ENCODE measurements at places on chromosomes 3 and 15. TPM values are rescaled to one million over a fixed set of nuclear protein-coding genes. Genes with fewer than 3 reads are reported as not detected.

GRCh38 chr15:85289677-85290365 lies 90.6 kb upstream of the AKAP13 start:
- no peak for DNase-seq

DNA sequence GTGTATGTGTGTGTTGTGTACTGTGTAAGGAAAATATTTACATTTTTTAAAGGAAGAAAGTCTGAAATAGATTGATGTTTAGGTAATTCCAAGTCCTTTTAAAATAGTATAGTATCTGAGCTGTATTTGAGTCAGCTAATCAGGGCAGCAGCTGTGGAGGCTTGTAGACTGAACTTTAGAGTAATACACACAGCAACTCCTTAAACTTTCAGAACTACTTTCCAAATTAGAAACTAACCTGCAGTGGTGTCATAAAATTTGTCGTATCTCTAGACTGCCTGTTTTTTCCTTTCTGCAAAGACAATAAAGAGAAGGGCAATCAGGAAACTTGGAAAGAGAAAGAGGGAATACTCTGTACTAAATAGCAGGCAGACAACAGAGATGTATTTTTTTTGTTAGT lies 391.0 kb upstream of the AZI2 start:
- DNase-seq = no peak

DNA sequence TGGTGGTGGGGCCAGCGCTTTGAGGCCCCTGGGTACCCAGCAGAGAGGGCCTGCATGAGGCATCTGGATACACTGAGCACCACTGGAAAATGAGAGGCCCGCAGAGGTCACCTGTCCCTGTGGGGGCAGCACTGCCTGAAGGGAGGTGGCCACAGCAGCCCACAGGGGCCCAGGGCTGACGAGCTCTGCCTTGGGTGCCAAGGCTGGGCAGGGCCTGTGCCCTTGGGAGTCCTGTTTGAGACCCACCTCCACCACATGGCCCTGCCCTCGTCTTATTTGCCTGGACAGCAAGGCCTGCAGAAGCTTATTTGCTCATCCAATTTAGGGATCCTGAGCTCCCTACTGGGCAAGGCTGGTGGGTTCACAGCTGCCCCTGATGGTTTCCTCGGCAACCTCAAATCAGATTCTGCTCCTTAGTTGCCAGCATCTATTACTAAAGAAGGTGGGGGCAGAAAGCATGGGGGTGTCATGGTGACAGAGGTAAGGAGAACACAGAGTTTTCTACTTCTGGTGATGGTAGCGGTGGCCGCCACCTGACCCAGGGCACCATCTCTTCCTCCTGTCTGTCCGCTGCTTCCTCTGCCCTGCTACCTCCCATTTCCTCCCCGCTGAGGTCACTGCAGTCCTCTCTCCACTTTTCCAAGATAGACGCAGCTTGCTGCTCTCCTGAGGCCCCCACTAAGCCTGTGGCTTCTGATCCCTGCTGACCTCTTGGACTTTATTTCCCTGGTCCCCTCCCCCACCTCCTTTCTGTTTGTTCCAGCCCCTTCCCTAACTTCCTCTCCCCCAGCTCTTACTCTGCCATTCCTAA lies 62.9 kb downstream of the HMCES start:
- no peak for DNase-seq

GRCh38 chr3:129022114-129023007 lies 21.3 kb downstream of the EFCC1 start:
- DNase-seq = no peak

GRCh38 chr3:10596746-10597448 lies 91.5 kb upstream of the ATP2B2 start:
- no peak for DNase-seq

- no peak for DNase-seq
Measured at GRCh38 chr15:52673312-52673711, 5.9 kb downstream of the ATOSA start.

- no peak for DNase-seq
Measured at GRCh38 chr15:74994236-74994635, 1.1 kb upstream of the SCAMP5 start.

- peak; percentile 50 for DNase-seq
Measured at GRCh38 chr15:60585743-60586708, 107.1 kb upstream of the ICE2 start.

DNA sequence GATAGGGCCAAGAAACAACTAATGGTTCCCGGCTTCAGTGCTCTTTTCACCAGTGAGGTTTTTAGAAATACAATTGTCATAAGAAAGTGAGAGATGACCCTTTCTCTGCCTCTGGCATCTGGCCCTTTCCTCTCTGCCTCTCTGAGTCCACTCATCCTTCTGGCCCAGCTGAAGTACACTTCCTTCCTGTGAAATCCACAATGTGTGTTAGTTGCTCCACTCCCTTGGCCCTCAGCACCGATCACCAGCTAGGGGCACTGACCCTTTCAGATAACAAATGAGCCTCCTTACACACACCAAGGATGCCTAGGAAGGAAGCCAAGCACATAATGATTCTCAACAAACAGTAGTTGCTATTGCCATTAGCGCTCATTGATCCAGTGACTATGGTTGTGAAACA lies 2.9 kb upstream of the CAV3 start:
- DNase-seq = no peak

GRCh38 chr3:15982667-15983196 lies 185.0 kb upstream of the ANKRD28 start:
- DNase-seq = no peak

GRCh38 chr3:116399701-116400226 lies 45.5 kb downstream of the LSAMP start:
- DNase-seq = no peak

DNA sequence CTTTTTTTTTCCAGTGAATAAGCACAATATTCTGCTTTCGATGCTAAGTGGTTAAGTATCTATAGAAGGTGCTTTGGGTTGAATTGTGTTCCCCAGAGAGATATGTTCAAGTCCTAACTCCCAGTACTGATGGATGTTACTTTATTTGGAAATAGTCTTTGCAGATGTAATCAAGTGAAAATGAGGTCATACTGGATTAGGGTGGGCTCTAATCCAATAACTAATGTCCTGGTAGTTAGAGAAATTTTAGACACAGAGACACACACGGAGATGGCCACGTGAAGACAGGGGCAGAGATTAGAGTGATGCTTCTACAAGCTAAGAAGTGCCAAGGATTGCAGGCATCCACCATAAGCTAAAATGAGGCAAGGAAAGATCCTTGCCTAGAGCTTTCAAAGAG lies 662.3 kb downstream of the NAALADL2 start:
- no peak for DNase-seq

DNA sequence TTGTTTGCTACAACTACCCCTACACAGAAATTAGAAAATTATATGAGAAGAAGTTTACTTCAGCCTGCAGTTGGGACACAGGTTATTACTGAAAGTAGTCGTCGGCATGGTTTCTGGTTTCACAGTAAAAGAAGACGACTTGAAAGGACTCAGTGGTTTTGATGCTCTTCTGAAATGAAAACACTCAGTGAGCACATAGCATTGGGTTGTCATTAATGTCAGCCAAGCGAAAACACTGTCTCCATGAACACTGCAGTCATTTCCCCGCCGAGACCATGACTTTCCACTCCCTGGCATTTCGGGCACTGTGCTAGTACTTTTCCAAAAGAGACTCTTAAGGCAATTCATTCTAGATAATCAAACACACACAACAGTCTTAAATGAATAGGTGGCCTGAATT lies 69.2 kb upstream of the ICE2 start:
- peak; percentile 34 for DNase-seq

DNA sequence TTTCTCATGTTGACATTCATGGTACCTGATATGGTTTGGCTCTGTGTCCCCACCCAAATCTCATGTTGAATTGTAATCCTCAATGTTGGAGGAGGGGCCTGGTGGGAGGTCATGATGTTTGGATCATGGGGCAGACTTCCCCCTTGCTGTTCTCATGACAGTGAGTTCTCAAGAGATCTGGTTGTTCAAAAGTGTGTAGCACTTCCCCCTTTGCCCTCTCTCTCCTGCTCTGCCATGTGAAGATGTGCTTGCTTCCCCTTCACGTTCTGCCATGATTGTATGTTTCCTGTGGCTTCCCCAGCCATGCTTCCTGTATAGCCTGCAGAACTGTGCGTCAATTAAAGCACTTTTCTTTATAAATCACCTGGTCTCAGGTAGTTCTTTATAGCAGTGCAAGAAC lies 3.3 kb upstream of the UBL7 start:
- no peak for DNase-seq

GRCh38 chr15:94610485-94610884 lies 379.1 kb downstream of the MCTP2 start:
- no peak for DNase-seq

- no peak for DNase-seq
Measured at GRCh38 chr3:113105093-113105449, 106.3 kb upstream of the BOC start.

- DNase-seq = no peak
Measured at GRCh38 chr3:111943533-111943932, 35.3 kb upstream of the ABHD10 start.

GRCh38 chr15:81491414-81492096 lies 117.5 kb upstream of the TMC3 start:
- DNase-seq = no peak

DNA sequence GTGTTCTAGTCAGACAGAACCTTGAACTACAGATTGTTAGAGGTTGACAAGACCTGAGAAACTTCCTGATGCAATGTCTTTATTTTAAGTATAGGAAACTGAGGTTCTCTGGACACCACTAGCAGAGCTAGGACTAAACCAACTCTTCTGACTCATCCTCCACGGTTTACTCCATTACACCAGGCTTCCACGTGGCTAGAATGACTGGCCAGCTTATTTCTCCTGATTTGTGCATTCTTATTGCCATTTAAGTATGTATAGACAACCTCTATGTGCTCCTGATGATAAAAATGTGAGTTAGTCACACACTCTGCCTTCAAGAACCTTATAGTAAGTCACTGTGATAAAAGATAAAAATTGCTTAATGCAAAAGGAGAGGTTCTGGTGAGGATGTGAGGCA lies 182.7 kb downstream of the MEX3B start:
- no peak for DNase-seq

GRCh38 chr15:87680208-87680607 lies 576.3 kb downstream of the NTRK3 start:
- no peak for DNase-seq

DNA sequence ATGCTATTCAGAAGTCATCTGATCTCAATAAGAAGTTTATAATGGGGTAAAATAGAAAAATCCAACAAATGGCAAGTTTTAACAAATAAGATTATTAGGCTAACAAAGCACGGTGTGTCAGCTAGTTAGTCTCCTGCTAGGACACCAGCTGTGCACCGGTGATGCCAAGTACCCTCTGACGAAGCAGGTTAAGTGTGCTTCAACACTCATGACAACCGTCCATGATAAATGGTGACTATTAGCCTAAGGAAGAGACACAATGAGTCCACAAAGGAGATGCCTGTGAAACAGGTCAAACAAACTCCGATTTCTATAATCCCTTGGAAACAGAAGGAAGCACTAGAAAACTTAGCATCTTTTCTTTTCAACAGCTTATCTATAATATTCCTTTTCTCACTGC lies 36.5 kb downstream of the ATP13A3 start:
- no peak for DNase-seq

DNA sequence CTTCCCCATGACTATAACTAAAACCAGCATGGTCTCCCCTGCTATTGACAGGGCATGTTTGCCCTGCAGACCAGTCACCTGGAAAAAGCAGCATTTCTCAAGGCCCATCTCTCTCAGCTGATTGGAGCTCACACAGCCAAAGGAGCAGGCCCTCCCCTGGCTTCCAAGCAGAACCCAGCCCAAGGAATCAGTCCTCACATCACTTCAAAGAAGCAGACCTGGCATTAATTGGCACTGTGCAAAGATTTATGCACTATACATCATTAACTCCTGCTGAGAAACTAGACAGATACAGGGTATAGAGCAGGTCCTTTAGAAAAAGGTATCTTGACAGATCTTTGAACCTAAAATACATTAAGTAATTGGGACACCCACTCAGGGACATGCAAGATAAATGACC lies 323.8 kb upstream of the PPP2R3A start:
- DNase-seq = no peak

The B4GALT4 gene
- 20.3 TPM for total RNA-seq

The PRTG gene
- not detected for total RNA-seq

The POLR2M gene
- 69.4 TPM for total RNA-seq

The XIRP1 gene
- total RNA-seq = 13.1 TPM

The ARL6IP5 gene
- total RNA-seq = 58.5 TPM

The DLL4 gene
- 0.37 TPM for total RNA-seq

The SLC9A9 gene
- total RNA-seq = 0.87 TPM

The SENP8 gene
- total RNA-seq = 1.5 TPM

The EFHB gene
- not detected for total RNA-seq

The ATOSA gene
- total RNA-seq = 8.1 TPM

The MAP3K13 gene
- 8.8 TPM for total RNA-seq

The CPEB1 gene
- 1.2 TPM for total RNA-seq

The CD200 gene
- 109 TPM for total RNA-seq
